T-helper 22 cell (primary cell): ENCODE measurements at places on chromosomes 7 and 10.

DNA sequence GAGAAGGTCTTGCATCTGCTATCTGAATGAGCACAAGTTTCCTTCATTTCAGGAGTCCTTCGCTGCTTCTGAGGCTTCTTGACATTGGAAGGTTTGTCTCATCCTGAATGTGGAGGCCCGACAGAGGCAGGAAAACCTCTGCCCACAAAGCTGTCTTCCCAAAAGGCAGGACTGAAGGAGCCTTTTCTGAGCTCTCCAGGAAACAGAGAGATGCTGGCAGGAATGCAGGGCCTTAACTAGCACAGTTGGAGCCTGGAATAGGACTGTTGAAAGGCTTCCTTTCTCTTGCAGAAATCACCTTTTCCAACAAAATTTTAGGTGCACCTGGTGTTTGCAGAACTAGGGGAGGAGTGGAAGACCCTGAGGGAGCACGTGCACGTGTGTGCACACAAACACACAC is 637.4 kb upstream of the MKI67 start:
- no peak for DNase-seq

DNA sequence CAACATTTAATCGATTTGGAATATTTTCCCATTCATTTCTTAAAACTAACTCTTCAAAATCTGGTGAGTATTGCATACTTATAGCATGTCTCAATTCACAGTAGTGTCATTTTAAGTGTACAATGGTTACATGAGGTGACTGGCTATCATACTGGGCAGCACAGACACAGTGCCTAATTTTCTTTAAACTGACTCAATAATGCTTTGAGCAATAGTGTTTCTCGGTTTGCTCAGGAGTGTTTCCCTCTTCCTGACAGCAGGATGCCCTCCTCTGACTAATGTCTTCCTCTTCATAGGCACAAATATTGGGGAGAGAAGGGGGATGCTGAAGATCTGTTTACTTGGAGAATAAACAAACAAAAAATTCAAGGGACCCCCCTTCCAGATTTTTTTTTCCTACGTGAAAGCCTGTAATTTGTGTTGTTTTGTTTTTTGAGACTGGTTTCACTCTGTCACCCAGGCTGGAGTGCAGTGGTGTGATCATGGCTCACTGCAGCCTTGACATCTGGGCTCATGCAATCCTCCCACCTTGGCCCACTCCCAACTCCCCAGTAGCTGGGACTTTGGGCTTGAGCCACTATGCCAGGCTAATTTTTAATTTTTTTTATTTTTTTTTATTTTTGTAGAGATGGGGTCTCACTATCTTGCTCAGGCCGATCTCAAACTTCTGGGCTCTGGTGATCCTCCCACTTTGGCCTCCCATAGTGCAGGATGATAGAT is 2.2 kb downstream of the MRC1 start:
- no peak for DNase-seq

DNA sequence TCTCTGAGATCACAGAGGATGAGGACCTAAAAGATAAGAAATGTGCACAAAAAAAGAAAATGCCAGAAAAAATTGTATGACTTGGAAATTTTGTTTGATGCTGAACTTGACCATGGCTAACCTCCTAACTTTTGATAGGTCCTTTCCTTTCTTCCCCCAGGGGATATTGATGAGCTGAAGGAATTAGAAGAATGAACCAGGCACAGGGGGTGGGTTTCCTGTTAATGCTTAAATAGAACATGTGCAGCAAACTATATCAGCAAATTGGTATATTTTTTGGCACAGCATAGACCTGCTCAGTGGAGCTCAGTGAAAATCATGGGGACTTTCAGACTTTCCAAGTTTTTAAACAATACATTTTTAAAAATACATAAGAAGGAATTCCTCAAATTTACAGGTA is 300.7 kb downstream of the HDAC9 start:
- DNase-seq, result no peak

- DNase-seq, result no peak
Measured at GRCh38 chr7:7641129-7641663, 644 bp downstream of the UMAD1 start.

- DNase-seq, result no peak
Measured at GRCh38 chr7:128833148-128833945, 3.1 kb downstream of the FLNC start.

GRCh38 chr10:12320892-12321291 is 28.5 kb upstream of the CAMK1D start:
- no peak for DNase-seq

GRCh38 chr10:87657371-87657770 is 2.3 kb upstream of the PAPSS2 start:
- DNase-seq, result no peak

- DNase-seq, result no peak
Measured at GRCh38 chr10:13115832-13116803, 16.2 kb downstream of the OPTN start.

- DNase-seq, result no peak
Measured at GRCh38 chr10:117556356-117556755, 13.8 kb downstream of the EMX2 start.

DNA sequence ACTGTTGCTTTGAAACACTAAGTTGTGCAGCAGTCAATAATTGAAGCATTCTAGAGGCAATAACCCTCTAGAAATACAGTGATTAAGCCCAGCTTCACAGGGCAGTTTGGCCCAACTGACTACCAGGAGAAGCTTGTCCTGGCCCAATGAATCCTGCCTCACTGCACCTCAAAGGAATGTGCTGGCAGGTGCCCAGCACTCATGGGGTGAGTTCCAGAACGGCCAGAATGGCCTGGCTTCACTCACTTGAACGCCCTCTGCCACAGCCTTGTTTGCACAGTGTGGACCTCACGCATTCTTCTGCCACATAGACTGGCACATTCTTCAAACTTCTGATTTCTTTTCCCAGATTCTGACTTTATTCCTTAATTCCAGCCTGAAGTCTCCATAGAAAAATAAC is 6.6 kb upstream of the ITIH2 start:
- no peak for DNase-seq

DNA sequence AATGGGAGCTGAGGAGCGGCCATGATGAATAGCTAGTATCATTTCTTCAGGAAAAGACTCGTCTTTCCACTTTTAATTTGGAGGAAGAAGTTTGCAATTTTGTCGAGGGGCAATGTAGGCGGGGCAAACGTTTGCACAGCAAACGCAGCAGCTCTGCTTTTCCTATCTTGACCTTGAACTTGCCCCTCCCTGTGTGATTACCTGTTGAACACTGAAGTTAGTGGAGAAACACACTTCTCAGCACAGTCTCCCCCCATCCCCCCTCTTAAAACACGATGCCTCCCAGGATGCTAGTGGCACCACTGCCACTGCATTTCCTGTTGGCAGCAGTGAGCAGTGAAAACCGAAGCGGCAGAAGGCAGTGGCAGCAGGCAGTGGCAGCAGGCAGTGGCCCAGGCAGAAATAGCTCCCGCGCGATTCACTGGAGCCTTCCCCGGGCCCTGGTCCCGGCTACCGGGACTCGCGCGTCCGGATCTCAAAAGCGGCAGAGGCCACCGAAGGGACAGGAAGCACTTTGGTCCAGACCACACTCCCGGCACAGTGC is at the start of gene EPDR1:
Gene EPDR1 (plus strand): TSS at position 336 of the 544 bp plus-strand sequence. CDS start 300 bp downstream, outside the sequence.
- no peak for DNase-seq

DNA sequence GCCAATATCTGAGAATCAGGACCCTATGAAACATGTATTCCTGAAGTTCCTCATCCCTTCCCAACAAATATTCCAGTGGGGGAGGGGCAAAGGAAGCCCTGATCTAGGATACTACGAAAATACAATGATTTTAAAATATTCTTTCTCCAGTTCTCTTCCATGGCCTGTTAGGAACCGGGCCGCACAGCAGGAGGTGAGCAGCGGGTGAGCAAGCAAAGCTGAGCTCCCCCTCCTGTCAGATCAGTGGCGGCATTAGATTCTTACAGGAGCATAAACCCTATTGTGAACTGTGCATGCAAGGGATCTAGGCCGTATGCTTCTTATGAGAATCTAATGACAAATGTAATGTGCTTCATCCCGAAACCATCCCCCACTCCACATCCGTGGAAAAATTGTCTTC is 370.8 kb downstream of the WDR11 start:
- no peak for DNase-seq

GRCh38 chr7:31105256-31105950 is 53.3 kb downstream of the ADCYAP1R1 start:
- no peak for DNase-seq

DNA sequence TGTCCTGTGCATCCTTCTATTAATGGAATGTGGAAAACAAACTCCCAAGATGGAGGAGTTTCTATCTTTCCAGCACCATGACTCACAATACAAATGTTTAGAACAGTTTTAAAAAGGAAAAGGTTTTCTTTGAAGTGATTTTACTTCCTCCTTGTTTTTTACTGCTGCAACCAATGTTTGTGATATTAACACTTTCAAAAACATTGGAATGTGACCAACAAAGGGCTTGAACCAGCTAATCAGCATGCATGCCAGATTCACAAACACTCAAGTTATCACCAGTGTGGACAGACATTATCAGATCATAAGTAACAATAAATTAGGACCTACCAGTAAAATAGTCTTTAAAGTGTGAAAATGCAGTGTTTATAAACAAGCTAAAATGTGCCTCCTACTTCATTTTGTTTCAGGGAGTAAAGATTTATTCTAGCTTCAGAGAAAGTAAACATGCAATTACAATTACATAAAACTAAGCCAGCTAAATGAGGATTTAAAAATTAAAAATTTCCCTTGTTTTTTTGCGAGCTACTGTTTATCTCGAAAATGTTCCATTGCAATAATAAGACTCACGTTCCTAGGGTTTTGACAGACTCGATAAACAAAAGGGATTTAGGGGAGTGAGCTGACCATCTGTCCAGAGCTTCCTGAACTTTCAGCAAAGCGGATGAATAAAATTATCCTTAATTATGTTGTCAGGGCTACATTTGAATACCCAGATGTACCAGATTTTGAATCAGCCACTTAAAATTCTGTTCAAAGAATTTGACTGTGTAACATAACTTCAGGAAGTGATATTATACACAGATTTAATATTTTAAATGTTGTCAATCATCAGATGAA is 29.8 kb downstream of the CPVL start:
- no peak for DNase-seq

DNA sequence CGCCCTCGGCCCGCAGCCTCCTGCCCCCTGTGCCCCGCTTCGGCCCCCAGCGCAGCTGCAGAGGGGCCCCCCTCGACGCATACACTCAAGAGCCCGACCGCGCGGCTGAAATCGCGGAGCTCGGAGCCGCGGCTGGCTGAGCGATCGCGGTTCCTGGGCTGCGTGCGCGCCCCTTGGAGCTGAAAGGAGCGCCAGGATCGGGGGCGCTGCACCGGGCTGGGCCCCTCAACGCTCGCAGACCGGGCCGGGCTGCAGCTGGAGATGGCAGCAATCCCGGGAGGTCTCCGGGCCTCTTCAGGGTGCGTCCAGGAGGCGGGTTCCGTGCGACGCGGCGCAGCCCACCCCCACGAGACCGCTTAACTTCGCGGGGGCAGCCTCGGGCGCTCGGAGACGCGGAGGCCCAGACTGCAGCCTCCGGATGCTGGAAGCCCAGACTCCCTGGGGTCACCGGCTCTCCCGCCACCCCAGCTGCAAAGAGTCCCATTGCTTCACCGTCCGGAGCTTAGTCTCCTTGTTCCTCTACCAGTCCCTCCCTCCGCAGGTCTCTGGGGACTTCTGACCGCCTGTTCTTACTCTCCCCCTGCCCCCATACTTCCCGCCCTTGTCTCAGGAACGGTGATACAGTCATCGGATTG is 73.0 kb upstream of the LRRC4 start:
- no peak for DNase-seq

- no peak for DNase-seq
Measured at GRCh38 chr10:123891144-123892071, at the start of gene CPXM2. Gene CPXM2, minus strand, starts transcription at chr10:123891807. Its CDS starts 148 bp downstream, at chr10:123891659.

DNA sequence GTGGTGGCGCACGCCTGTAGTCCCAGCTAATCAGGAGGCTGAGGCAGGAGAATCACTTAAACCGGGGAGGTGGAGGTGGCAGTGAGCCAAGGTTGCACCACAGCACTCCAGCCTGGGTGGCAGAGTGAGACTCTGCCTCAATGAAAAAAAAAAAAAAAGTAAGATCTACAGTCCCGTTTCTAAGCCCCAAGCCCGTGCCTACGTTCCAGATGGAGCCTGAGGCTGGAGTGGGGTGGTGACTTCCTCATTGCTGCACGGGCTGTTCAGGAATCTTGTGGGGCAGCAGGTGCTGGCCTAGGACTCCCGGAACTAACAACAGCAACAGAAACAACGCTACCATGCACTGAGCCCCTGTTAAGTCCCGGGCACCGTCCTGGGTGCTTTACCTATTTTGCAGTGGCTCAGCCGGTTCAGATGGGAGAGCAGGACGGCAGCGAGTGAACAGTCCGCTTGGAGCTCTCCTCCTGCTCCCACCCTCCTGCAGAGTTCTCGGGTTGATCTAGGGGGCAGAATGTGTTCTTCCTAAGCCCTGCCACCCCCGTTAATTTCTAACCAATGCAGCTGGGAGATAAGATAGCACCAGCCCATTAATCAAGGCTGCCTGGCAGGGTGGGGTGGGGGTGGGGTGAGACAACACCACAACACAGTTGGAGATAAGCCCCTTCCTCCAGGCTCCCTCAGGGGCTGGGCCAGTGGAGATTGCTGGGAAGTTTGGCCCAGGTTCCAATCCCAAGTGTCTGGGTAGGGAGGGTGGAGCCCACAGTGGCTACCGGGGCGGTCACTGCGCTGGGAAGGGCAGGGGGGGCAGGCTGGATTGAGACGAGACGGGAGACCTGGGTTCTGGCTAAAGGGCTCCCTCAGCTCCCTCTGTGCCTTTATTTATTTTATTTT is 17.0 kb upstream of the SFRP5 start:
- DNase-seq, result no peak

GRCh38 chr7:121475806-121476205 is 79.7 kb upstream of the FAM3C start:
- DNase-seq, result no peak

- DNase-seq, result no peak
Measured at GRCh38 chr10:15491856-15492642, 121.0 kb upstream of the FAM171A1 start.

DNA sequence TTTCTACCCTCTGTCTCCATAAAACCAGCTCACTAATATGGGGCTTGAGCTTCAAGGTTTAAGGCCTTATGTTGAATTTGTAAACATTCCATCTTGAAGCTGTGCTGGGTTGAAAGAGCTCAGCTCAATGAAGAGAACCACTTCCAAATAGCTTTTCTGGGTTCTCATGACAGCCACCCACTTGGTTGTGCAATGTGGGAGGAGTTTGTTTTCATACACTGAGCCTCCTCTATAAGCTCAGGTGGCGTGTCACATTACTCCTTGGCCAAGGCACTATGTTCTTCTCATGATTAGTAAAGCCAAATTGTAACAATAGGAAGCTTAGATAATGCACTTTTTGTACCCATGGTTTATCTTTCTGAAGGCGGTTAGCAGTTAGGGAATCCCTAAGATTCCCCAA is 265.6 kb downstream of the PTEN start:
- no peak for DNase-seq

DNA sequence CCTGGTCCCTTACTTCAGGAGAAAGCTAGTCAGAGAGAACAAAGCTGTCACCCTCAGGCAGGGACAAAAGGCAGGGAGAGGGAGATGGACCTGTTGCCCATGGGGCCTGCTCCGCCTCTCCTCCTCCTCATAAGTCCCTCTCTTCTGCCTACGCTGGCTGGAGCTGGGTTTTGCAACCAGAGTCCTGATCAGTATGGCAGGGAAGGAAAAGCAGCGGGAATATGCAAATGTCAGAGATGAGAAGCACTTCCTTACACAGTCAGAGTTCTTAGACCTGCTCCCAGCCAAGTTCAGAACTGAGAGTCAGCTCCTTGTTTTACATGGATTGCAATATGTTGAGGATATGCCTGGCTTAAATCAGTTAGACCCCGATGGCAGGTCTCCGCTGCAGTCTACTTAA is 231.1 kb downstream of the ADAM12 start:
- no peak for DNase-seq
